Posterior vena cava (tissue), 2 donors: ENCODE measurements at places on chromosomes 4 and X. TPM values are rescaled to one million over a fixed set of nuclear protein-coding genes. Genes with fewer than 3 reads are reported as not detected.

DNA sequence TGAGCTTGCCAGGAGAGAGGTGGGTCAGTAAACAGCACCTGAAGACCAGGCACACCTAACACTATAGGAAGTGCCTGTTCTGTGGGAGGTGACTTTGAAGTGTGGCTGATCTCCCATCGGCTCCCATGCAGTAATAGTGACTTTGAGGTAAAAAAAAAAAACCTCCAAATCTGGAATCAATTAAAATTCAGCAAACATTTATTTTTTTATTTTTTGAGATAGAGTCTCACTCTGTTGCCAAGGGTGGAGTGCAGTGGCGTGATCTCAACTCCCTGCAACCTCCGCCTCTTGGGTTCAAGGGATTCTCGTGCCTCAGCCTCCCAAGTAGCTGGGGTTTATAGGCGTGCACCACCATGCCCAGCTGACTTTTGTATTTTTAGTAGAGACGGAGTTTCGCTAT lies 32.4 kb downstream of the ARHGAP10 start:
- DNase-seq = no peak

DNA sequence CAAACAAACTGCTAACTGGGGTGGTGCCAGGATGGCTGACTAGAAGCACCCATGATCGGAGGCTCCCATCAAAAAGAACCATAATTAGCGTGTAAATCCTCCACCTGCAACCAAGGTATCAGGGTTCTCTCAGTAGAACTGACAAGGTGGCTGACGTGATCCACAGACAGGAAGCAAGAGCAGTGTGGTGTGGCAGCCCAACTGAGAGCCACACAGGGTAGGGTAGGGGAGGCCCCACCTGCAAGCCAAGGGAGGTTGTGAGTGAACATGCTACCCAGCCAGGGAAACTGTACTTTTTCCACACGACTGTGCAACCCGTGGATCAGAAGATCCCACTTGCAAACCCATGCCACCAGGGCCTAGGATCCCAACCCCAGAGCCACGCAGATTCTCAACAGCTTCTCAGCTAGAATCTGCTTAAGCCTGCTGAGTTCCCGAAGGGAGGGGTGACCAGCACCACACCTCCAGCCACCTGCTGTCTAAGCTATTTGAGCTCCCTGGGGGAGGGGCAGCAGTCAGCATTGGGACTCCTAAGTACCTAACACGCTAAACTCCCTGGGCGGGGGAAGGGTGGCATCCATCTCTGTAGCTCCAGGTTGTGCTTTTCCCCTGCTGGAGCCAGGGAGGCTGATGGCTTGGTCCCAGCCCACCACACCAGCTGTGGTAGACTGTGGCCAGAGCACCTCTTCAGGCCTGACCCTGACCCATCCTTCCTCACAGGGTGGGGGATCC lies 425.1 kb downstream of the GPM6A start:
- no peak for DNase-seq

DNA sequence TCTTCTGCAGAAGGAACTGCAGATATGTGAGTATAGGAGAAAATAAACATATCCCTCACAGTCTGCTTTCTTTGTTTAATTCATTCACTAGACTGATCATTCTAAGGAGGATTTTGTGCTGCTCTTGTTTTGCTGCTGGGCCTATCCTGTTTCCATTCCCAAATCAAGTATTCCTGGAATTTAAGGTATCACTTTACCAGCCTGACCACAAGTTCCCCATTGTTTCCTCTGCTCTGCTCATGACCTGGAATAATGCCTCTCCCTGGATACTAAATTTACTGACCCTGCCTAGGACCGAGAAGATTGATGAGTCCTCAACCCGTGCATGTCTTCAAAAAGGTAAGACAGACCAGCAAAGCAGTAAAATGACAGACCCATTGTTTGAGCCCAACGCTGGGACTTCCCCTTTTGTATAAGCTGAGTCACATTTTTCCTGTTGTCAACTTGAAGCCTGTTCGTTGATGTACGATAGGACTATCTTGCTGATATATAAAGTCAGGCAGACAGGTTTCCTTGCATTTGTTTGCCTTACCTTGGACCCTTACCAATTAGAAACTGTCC lies 85.5 kb upstream of the TET2 start:
- DNase-seq = no peak

- no peak for DNase-seq
Observed at GRCh38 chrX:131874300-131874699, 148.8 kb upstream of the STK26 start.

- DNase-seq = no peak
Observed at GRCh38 chr4:22574880-22575279, 59.0 kb upstream of the ADGRA3 start.

DNA sequence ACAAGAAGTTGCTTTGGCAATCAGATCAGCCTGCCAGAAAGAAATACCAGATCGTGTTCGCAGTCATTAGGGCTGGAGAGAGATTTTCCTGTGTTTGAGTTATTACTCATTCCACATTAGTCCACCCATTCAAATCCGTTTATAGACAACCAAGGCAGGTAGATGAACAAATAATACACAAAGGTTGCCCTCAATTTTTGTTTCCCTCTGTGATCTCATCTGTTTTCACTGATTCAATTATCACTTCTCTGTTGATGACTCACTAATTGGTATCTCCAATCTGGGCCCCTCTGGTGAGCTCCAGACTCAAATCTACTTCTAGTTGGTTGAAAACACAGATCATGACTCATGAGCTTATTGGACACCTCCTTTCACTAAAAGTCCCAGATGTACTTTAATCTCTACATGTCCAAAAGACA lies 54.5 kb downstream of the CHM start:
- DNase-seq = no peak

- DNase-seq = no peak
Observed at GRCh38 chr4:24968992-24969391, 56.1 kb upstream of the CCDC149 start.

The FAM47B gene
- total RNA-seq = not detected

The WAS gene
- total RNA-seq = 12.2 TPM

The RPA4 gene
- 1.4 TPM for total RNA-seq

The RPL39 gene
- 1,458 TPM for total RNA-seq

GRCh38 chr4:95095348-95095974 lies 337.7 kb downstream of the BMPR1B start:
- DNase-seq = no peak

The CAMK2D gene
- 51.5 TPM for total RNA-seq

DNA sequence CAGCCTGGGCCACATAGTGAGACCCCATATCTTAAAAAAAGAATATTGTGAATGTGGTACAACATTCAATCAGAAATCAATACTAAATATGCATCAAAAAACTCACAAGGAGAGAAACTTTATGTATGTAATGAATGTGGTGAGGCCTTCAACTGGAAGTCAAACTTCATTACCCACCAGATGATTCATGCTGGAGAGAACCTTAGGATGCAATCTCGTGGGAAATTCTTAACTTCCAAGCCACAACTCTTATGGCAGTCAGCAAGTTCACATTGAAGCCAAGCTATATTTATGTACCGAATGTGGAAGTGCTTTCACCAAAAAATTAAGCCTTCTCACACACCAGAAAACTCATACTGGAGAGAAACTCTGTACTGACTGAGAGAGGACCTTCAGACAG lies 84.5 kb upstream of the UXT start:
- no peak for DNase-seq

- DNase-seq = no peak
Observed at GRCh38 chr4:151486168-151486567, 77.2 kb downstream of the FHIP1A start.

The TCEAL2 gene
- total RNA-seq = 10.1 TPM

The NDP gene
- total RNA-seq = not detected

DNA sequence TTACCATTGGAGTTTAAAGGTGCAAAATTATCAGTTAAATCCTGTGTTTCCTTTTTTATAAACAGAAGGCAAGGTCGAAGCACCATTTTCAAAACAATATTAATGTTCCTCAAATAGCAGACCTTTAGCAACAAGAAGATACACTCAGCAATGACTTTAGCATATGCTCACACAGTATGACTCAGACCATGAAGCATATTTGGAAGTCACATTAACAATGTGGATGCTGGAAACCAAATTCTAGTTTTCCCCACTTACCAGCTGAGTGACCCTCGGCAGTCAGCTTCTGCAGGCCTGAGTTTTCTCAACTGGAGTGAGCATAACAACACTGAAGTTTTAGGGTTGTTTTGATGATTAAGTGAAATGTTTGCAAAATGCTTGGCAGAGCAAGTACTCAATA lies 130.5 kb downstream of the ANK2 start:
- DNase-seq = no peak

DNA sequence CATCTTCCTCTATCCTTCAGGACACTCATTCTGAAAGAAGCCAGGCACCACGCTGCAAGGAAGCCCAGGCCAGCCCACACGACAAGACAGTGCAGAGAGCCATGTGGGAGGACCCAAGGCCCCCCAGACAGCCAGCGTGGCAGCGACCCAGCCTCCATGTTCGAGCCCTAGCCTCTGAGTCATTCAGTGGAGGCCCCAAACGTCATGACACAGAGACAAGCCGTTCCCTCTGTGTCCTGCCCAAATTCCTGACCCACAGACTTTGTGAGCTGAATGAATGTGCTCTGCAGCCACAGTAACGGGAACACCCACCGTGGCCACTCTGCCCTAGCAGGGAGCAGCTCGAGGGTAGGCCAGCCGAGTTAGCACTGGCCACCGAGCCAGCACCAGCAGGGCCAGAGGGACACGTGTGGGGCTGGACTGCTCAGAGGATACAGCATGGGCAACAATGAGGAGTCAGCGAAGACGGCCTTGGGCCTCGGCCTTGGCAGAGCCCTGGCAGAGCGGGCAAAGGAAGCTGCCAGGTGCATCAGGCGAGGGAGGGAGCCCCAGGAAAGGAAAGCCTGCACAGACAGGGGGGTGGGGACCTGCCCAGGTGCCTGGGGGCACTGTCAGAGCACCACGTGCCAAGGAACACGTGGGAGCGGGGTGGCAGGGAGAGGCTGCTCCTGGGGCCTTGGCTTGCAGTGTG lies 8.6 kb downstream of the BLOC1S4 start:
- DNase-seq = no peak

The FAM236A gene
- total RNA-seq = not detected

GRCh38 chrX:65596270-65597034 lies 61.9 kb upstream of the LAS1L start:
- peak; percentile 52 for DNase-seq

GRCh38 chrX:108299704-108300103 lies 138.5 kb downstream of the COL4A6 start:
- DNase-seq = no peak

GRCh38 chr4:88029556-88029955 lies 22.1 kb downstream of the PKD2 start:
- no peak for DNase-seq

The ZNF185 gene
- total RNA-seq = 2.8 TPM

DNA sequence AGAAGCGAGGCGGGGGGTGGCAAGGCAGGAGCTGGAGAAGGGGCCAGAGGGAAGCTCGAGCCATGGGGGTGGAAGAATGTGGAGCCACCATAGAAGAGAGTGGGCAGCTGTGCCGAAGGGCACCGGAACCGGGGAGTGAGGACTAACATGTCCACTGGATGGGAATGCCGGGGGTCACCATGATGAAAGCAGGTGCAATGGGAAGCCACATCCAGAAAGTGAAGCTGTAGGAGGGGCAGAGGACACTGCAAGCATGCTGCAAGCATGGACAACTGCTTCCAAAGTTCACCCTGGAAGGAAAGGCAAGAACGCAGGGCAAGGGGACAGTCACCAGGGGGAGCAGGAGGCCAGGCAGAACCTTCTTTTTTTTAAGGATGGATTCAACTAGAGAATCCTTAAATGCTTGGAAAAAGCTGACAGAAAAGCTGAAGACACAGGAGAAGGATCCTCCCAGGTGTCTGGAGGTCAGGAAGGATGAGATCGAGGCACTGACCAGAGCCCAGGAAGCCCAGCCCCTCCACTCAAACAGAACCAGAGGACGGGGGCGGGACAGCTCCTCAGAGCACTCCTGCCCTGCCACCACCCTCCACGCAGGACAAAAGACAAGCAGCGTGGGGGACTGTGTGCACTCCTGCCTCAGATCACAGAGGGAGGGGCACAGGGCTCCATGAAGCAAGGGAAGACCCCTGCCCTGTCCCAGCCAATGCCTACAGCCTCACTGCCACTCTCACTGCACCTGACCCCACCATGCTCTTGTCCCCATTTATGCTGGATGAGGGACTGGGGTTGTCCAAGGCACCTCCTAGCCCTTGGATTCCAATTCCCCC lies 169.2 kb downstream of the AFAP1 start:
- peak; percentile 71 for DNase-seq

The NEXMIF gene
- total RNA-seq = 1.8 TPM

DNA sequence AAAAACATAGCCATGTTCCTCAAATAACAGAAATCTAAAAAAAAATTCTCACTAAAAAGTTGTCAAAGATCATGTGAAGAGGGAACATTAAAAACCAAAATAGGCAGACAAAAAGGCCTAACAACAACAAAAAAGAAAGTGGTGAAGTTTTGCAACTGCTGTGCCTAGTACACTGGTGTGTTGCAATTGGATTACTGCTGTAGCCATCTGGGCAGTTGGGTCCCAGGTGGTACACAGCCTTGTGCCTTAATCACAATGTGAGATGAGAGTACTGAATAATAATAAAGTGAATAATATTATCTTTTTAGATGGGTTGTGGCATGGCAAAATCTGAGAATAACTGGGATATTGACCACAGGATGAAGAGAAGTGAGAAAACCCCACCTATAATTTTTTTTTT lies 12.0 kb downstream of the C4orf54 start:
- no peak for DNase-seq

GRCh38 chr4:78002260-78002659 lies 54.9 kb upstream of the FRAS1 start:
- DNase-seq = no peak

DNA sequence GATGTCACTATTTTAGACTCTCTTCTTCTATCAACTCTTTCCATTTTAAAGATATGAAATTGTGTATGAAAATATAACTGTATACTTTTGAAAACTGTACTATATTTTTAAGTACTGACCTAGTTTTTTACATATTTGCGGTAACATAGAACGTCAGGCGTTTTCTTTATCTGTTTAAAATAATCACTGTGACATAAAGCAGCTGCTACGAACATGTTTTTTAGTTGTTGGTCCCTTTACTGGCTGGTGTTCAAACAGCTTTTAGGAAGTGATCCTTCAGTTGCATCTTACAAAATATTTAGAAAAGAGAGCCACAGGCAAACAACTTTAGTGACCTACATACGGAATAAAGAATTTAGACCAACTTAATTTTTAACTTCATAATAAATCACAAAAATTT lies 73.1 kb downstream of the METTL14 start:
- no peak for DNase-seq

DNA sequence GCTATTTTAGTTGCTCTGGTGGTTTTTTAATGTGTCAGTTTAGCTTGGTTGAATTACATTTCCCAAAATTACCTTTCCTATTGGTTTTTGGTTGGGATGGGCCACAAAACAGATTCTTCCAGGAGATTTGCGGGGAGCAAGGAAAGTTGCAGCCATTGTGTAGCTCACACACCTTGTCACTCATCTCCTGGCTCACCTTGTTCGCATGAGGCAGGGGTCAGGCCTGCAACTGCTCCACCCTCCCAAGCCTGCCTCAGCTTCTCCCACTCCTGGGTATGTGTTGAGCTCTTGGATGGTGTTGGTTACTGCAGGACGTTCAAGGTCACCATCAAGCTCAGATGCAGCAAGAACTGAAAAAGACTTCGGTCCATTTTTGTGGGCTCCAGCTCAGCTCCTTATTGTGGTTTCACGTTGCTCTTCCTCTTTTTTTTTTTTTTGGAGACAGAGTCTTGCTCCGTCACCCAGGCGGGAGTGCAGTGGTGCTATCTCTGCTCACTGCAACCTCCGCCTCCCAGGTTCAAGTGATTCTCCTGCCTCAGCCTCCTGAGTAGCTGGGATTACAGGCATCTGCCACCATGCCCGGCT lies 95.6 kb upstream of the METTL14 start:
- no peak for DNase-seq

The ADH1C gene
- 3.7 TPM for total RNA-seq
